Right hindlimb (tissue), 1 donor: ENCODE measurements at places on chromosomes 7 and 10.
A peak's percentile ranks its signal among the peaks of the same experiment; 100 is the strongest.

- no peak for DNase-seq
Observed at GRCh38 chr10:59064080-59064692, 112.3 kb upstream of the PHYHIPL start.

DNA sequence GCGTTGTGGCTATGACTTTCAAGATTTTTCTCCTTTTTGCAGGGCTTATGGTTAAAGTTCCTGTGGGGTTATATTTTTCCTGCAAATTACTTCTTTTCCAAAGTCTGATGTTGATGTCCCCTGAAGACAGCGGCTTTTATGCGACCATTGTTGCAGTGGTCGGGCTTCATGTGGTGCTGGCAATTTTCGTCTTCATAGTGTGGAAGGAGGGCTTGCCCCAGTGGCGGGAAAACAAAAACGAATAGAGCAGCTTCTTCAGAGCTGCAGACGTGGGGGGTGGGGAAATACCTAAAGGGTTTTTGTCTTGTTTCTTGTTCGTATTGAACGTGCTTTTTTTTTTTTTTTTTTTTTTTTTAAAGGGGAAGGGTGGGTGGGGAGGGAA, 53.8 kb downstream of the MCMBP start:
- DNase-seq, result peak; percentile 34

DNA sequence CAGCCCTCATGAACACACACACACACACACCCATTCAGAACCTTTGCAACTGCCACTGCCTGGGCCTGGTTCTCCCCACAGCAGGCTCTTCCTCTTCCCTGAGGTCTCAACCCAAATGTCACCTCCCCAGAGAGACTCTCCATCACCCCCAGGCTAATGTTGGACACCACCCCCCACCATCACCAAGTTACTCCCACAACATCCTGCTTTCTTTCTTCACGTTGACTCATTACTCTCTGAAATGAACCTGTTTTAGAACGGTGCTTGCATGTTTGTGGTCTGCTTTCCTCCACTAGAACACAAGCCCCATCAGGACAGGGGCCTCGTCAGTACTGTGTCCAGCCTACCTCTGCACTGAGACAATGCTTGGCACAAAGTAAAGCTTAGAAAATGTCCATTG, 16.0 kb downstream of the AFAP1L2 start:
- no peak for DNase-seq

- no peak for DNase-seq
Observed at GRCh38 chr10:64211466-64211865, 690.3 kb downstream of the REEP3 start.

- DNase-seq, result no peak
Observed at GRCh38 chr10:46539596-46540411, 16.7 kb downstream of the GPRIN2 start.

DNA sequence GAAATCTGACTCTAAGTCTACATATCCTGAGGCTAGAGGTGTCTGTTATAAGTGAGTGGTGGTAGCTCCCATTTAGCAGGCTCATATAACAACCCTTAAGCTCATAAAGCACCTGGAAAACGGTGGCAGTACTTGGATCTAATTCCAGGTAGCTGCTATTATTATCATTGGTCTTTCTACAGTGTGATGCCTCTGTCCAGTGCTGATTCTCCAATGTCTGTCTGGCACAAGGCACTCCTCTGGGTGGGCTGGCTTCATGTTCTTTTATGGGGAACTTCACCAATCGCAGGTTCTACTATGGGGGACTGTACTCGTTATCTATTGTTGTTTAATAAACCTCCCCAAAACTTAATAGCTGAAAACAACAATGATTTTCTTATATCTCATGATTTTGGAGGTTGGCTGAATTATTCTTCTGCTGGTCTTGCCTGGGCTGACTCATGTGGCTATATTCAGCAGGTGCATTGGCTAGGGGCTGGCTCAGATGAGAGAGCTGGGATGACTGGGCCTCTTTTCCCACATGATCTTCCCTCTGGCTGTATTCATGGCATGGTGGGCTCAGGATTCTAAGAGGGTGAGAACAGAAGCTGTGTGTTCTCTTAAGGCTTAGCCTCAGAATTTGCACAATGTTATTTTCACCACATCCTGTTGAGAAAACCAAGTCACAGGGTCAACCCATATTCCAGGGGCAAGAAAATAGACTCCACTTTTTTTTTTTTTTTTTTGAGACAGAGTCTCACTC, 93.0 kb upstream of the PCGF5 start:
- DNase-seq, result no peak

- DNase-seq, result peak; percentile 83
Observed at GRCh38 chr10:133258818-133259601, 17.7 kb downstream of the ADAM8 start.

DNA sequence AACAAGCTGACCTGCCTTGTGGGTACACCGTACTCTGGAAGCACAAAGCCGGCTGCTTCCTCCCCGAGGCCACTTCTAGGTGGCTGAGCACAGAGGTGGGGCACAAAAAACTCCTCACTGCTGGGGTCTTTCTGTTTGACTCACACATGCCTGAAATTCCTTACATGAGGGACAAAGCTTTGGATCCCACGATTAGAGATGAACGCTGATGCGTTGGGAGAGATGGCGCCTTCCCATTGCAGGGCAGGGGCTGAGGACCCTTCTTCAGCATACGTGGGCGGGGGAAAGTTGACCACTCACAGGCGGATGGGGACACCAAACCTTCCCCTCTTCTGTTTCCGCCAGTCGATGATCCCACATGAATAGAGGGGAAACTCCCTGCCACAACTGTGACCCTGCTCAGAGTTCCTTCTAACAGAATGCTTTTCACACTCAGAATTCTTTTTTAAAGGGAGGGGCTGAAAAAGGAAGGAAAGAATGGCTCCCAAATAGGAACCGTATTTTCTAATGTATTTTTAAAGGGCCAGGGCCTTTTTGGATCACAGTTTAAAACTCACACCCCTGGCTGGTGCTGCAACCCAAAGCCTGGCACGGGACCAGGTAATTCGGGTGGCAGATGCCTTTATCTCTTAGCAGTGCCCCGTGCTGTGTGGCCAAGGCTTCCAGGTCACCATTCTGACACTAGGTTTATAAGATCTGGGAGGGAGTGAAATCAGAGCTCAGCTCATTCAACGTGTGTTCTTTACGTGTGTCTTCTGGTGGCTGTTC, 134.0 kb downstream of the PRKAG2 start:
- no peak for DNase-seq

GRCh38 chr10:114684822-114685209, 26.7 kb upstream of the ABLIM1 start:
- no peak for DNase-seq

- DNase-seq, result no peak
Observed at GRCh38 chr7:145269418-145270161, 433.7 kb upstream of the TPK1 start.

DNA sequence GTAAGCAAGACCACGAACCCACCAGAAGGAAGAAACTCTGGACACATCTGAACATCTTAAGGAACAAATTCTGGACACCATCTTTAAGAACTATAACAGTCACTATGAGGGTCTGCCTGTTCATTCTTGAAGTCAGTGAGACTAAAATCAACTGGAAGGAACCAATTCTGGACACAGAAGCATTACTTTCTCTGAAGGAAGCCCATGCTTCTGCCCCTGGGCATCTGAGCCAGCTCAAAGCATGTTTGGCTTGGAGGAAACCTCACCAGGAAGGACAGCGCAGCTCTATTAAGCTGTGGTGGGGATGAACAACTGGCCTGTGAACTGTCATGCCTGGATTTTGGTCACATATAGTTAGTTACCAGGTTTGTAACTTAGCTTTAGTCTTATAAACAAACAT, 132.4 kb upstream of the GDF10 start:
- no peak for DNase-seq

DNA sequence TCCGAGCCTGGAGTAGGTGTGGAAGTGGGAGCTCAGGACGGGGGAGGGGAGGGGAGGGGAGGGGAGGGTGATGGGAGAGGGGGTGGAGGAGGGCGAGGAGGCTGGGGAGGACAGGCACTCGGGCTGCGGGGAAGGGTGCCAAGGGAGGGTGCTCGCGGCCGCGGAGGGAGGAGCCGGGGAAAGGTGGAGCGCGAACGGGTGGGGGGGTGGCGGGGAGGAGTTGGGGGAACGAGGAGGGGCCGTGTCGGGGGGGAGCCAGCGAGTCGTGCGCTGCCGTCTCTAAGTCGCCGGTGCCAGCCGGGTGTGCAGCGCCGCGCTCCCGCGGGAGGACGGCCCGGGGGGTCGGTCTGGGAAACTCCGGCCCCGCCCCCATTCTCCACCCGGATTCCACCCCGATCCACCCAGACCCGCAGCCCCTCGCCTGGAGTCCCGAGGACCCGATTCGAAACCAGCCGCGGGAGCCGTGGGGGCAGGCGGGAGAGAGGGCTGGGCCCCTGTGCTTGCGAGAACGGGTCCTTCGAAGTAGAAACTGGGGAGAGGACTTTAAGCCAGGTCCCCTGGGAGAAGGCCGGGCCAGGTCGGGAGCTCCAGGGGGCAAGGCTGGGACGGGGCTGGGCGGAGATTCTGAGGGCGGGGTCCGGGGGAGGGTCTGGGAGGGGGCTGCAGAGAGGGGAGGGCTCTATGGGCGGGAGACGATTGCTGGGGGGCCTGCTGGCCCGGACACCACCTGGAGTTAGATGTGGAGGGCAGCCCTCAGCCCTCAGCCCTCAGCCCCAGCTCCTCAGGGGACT, at the start of gene ZNF467:
Gene ZNF467 (minus strand): TSS at position 143 of the 791 bp plus-strand sequence. CDS start 2,556 bp downstream, outside the sequence.
- peak; percentile 68 for DNase-seq

DNA sequence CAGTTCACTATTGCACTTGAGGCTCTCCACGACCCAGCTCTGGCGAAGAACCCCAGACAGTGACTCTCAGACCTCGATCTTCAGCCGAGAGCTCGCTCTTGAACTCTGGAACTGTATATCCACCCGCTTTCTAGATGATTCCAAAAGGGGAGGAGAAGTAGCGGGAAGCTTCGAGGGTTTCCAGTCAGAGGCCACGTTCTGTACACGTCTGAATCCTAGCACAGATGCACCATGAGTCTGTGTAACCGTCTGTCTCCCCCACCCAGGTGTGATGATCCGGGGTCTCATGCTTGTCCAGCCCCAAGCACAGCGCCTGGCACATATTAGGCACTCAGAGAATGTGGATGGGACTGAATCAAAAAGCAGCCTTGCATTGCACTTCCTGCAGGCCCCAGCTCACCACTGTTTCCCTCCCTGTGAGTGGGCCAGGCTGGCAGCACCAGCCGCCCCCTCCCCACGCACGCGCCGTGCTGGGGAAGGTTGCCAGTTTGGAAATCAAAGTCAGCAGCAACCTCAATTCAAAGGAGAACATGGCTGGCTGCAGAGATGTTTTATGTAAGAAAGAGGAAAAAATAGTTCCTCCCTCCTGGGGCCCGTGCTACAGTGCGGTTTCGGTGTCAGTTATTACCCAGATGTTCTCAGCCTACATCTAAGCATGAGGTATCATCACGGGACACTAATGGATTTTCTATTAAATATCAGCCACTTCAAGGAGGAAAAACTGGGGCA, 5.7 kb downstream of the GRID2IP start:
- DNase-seq, result no peak

DNA sequence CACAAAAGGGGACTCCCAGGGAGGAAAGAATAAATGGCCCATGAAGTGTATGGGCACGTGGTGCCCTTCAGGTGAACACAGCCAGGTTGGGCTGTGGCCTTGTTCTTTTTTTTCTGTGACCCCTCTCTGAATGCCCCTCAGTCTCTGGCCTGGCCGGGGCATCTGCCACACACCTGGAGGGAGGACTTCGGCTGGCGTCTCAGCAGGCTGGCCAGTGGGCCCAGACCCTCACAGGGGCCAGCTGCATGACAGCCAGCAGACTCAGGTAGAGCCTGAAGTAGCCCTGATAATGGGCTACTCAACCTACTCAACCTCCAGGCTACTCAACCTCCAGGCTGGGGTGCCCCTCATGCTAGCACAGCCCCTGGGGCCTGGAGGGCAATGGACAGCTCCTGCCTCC, 9.8 kb upstream of the CAMK2B start:
- no peak for DNase-seq

GRCh38 chr10:26057466-26057865, 123.4 kb downstream of the MYO3A start:
- no peak for DNase-seq

DNA sequence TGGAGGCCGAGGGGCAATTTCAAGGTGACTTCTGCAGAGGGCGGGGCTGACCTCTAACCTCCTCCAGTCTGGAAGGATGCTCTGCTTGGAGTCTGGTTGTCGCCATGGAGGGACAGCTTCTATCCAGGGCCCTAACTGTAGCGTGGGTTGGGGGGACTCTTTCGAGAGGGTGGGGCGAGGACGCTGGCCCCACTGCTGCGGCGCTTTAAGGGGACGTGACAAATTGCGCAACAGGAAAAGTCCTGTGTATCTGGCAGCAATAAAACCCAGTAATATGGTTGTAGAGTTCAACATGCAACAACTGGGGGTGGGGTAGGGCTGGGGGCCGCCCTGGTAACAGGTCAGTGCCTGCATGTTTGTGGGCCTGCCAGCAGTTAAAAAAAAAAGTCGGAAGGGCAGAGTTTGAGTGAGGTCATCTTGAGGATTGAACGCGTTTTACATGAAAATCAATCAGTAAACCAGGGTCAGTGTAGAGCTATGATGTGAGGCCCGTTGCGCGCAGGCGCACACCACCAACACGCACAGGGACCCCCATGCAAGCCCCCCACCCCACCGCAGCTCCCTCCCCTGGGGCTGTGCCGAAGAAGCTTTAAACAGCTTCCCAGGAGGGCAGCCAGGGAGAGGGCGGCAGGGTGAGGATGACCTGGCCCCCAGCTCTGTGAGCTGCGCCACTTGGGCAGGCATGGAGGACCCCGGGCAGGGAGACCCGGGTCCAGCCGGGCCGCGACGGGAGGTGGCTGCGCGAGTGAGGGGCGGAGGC, 4.3 kb downstream of the SHH start:
- DNase-seq, result no peak

DNA sequence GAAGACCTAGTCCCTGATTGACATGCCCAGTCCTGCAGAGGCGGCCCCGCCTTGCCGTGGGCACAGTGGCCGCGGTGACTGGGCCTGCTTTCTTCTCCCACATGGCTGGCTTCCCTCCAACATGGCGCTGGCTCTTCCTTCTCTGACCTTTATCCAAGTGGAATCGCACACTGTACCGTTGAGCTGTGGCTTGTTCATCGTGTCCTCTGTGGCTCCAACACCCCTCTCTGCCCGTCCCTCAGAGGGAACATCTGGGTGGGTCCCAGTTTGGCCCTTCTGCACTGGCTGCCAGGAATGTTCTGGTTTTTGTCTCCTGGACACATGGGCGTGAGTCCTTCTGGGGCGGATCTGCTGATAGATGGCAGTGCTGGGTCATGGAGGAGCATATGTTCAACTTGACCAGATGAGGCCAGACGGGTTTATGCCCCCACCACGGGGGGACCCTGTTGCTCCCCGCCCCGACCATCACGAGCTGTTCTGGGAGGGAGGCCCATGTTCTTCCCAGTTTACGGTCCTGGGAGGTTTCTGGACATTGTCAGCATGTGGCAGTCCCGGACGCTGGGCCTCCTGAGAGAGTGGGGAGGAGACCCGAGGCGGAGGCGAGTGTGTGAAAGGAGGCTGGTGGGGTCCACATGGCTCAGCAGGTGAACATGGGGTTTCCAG, 63.5 kb downstream of the LHPP start:
- DNase-seq, result no peak

DNA sequence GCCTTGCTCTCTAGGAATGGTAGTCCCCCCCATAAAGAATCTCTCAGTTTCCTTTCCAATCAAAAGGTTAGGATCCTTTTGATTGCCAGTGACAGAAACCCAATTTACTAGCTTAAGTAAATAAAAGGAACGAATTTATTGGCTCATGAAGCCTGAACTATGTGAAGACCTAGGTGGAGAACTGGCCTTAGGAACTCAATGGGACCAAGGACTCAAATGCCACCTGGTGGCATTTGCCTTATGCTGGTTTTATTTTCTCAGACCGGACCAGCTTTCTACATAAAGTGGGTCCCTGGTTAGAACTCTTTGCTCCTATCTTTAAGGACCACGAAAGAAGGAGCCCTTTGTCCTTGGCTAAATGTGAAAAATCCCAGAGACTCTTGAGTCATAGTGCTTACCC, 25.4 kb downstream of the CFTR start:
- DNase-seq, result no peak

- DNase-seq, result no peak
Observed at GRCh38 chr7:17029150-17029549, 147.4 kb upstream of the AGR3 start.
